Stimulated activated CD8-positive, alpha-beta memory T cell treated with anti-CD3 and anti-CD28 coated beads, Interleukin-7, amount 100 ng/mL, for 1 hour (primary cell): ENCODE measurements at places on chromosomes 1 and 21.

DNA sequence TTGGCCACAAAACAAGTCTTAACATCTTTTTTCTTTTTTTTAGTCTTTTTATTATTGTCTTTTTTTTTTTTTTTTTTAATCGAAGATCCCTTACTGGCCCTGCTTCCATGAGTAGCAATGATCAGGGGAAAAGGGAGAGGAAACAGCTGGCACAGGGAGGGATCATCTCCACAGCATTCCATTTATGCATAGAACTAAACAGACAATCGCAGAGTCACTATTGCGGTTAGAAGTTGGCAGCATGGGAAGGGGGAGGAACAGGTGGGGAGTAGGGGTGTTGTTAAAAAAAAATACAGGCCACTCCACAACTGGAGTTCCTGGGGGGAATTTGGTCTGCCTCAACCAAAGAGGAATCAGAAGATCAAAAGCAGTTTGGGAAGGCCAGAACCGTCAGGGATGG lies 55.4 kb downstream of the C1orf185 start:
- no peak for DNase-seq

- DNase-seq = no peak
Measured at GRCh38 chr1:64318428-64318827, 115.0 kb downstream of the UBE2U start.

DNA sequence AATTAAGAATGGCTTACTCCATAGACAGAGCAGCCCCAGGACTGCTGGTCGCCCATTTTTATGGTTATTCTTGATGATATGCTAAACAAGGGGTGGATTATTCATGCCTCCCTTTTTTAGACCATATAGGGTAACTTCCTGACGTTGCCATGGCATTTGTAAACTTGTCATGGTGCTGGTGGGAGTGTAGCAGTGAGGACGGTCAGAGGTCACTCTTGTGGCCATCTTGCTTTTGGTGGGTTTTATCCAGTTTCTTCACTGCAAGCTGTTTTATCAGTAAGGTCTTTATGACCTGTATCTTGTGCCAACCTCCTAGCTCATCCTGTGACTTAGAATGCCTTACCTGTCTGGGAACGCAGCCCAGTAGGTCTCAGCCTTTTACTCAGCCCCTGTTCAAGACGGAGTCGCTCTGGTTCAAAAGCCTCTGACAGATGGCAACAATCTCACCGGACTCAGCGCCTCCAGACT lies 5.2 kb upstream of the AGPAT3 start:
- DNase-seq = no peak

DNA sequence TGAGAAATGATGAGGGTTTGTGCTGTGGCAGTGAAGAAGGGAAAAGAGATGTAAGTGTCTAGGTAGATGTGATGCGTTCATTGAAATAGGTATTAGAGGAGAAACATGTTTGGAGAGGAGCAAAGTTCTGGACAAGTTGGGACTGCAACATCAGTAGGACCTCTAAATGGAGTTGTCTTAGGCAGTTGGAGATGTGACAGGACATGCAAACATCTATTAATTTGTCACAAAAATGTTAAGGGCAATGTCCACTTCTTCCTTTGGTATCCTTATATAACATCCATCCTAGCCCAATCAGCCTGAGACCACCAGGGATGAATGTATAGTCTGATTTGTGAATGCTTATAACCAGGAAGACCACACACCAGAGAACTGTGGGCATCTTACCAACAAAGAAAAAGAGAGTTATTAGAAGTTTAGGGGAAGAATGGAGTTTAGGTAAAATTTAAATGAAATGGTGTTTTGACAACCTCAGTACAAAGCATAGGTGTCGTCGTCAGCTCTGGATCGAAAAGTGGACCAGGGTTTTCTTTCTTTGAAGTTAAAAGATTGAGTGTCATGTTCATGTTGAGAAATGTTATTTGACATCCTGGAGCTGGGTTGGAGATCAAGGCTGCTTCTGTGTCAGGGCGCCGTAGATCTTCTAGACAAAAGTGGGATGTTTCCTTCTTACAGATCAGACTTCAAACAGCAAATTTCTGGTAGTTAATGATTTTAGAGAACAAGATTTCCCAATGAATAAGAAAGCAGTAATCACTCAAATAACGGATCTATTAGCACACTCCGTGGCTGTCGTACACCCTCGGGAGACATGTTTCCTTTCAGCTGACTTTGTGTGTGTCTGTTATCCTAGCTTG lies 8.7 kb downstream of the COA6 start:
- no peak for DNase-seq
